ENCODE measurements at places on chromosomes 16 and 17. TPM values are rescaled to one million over a fixed set of nuclear protein-coding genes. Genes with fewer than 3 reads are reported as not detected.

The AOC3 gene
- total RNA-seq = 247 TPM

The DNAI2 gene
- total RNA-seq = not detected

The SEC14L5 gene
- 0.33 TPM for total RNA-seq

The PRSS8 gene
- 54.4 TPM for total RNA-seq

The ZNHIT3 gene
- 33.7 TPM for total RNA-seq

The SPNS1 gene
- 17.8 TPM for total RNA-seq

The LASP1 gene
- 145 TPM for total RNA-seq

The ABCA10 gene
- 13.6 TPM for total RNA-seq

The RPRML gene
- total RNA-seq = not detected

The MAP2K3 gene
- 22.0 TPM for total RNA-seq

The SERPINF2 gene
- 21.3 TPM for total RNA-seq

The SMPD3 gene
- total RNA-seq = under 0.01 TPM

The PRDM7 gene
- total RNA-seq = not detected

The SEPTIN12 gene
- total RNA-seq = not detected

The PRSS21 gene
- total RNA-seq = 2.9 TPM

The SMTNL2 gene
- 1.8 TPM for total RNA-seq

The TMEM231 gene
- 7.0 TPM for total RNA-seq

The MYLK3 gene
- not detected for total RNA-seq

The PLCG2 gene
- total RNA-seq = 14.6 TPM

The TBKBP1 gene
- total RNA-seq = 8.3 TPM

The PROCA1 gene
- 1.6 TPM for total RNA-seq

The ABCA9 gene
- total RNA-seq = 56.7 TPM

The FBXL16 gene
- total RNA-seq = 4.2 TPM

The MYH8 gene
- total RNA-seq = not detected

The HOXB7 gene
- total RNA-seq = 4.3 TPM

The CTF1 gene
- total RNA-seq = 4.5 TPM

The USH1G gene
- total RNA-seq = not detected

The STAC2 gene
- not detected for total RNA-seq

The ZNRF1 gene
- 27.5 TPM for total RNA-seq

The NDE1 gene
- 34.1 TPM for total RNA-seq

The CCDC40 gene
- total RNA-seq = 7.4 TPM

The CRHR1 gene
- not detected for total RNA-seq

The GSDMA gene
- 3.4 TPM for total RNA-seq

The NPB gene
- 2.0 TPM for total RNA-seq

The LAT gene
- total RNA-seq = 4.3 TPM

The RSKR gene
- total RNA-seq = 9.3 TPM

The KRTAP9-8 gene
- total RNA-seq = not detected

The CACNG3 gene
- not detected for total RNA-seq

The MT1X gene
- 2,679 TPM for total RNA-seq

The TMEM204 gene
- total RNA-seq = 34.1 TPM

The GUCY2D gene
- total RNA-seq = 0.15 TPM

The BAHCC1 gene
- total RNA-seq = 11.7 TPM

The ZNF598 gene
- total RNA-seq = 16.0 TPM

The SLC35G6 gene
- not detected for total RNA-seq

The KRTAP4-9 gene
- total RNA-seq = not detected

The KRTAP4-7 gene
- total RNA-seq = not detected

The ICAM2 gene
- total RNA-seq = 26.1 TPM

The TRIM47 gene
- total RNA-seq = 26.1 TPM

All from breast epithelium (tissue), 4 donors.